ENCODE measurements at places on chromosomes 4 and X.
A peak's percentile ranks its signal among the peaks of the same experiment; 100 is the strongest.

- no peak for DNase-seq
These were observed 67.9 kb upstream of the TBL1X start for GRCh38 chrX:9396930-9397329.

DNA sequence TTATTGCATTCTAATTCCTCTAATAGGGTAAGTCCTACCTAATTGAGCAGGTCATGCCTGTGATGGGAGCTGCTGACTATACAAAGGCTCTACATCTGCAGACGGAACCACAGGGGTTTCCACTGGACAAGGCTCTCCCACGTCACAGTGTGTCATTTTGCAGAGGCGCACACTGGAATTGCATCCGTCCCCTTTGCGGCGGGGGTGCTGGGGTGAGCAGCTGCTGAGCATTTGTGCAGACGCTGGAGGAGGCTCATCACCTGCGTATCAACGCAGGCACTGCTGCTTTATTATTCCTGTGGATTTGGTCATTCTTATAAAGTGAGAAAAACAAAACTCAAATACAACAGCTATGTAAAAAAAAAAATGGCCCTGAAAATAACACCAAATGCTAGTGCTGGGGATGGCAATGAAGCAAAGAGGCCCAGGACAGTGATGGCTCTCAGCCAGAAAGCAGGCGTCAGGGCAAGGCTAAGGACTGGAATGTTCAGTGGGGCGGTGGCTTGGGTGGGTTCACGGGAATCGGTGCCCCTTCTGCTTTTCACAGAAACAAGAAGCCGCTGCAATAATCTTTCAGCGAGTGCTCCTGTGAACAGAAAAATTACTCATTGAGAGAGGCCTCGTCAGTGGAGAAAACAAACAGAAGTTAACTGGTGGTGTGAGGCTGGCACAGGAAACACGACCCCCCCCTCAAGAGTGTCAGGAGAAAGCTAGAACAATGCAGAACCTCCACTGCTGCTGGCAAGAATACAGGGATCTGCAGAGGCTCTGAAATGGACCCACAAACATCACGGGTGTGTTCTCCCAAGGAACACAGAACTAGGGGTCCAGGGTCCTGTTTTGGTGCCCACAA, 67.8 kb downstream of the GATB start:
- DNase-seq, result no peak

- peak; percentile 87 for DNase-seq
These were observed 32.3 kb downstream of the GAB3 start for GRCh38 chrX:154718616-154719015.

GRCh38 chrX:47218920-47219815, 687 bp downstream of the CDK16 start:
- DNase-seq, result peak; percentile 58

DNA sequence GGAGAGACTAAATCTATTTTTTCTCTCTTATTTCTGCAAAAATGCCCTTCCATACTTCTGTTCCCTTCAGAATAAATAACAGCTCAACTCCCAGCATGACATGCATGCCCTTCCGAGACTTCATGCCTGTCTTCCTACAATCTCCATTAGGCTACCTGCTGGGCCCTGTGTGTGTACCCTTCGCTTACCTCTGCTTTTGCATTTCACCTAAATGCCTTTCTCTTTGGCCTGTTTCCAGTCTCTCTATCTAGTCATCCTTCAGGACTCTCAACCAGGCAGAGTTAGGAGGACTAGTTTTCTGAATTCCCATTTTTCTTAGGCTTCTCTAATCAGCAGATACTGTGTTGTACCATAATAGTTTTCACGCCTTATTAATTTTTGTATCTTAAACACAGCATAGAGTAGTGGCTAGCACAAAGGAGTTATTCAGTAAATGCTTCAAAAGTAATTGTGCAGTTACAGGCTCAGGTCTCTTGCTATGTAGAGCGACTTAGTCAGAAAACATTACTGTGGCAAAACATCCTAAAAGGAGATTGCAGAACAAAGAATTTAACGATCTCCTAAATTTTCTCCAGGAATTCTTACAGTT, 20.5 kb downstream of the SEPTIN11 start:
- DNase-seq, result no peak

DNA sequence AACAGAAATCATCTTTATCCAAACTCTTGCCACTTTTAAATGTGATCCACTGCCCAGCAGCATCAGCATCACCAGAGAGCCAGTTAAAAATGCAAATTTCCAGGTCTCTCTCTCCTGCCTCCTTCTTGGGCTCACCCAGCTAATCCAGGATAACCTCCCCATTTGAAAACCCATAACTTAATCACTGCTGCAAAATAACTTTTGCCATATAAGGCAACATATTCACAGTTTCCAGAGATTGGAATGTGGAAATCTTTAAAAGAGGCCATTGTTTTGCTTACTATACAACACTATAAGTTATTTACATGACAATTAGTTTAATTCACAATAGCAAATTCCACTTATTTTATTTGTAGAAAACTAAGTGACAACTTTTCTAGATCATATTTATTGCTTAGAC, 4.8 kb upstream of the EXOSC9 start:
- no peak for DNase-seq

DNA sequence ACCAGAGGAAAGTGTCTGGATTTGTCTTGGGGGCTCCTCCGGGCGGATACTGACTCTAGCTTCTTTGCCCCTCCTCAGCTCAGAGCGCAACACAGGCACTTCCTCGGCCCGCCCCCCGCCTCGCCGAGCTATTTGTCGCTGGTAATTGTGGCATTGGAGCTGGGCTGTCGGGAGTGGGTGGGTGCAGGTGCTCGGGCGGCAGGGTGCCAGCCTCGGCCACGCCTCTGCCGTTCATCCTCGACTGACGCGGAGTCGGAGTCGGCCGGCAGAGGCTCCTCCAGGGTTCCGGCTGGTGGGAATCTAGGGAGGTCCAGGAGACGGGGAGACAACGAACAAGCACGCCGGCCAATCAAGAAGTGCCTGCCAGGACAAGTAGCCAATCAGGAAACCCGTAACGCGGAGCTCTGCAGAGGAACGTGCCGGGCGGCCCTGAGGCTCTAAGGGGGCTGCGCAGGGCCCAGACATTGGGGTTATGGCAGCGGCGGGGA, 3.9 kb upstream of the SYN1 start:
- DNase-seq, result peak; percentile 61
